ENCODE measurements at places on chromosomes 5 and 9.
A peak's percentile ranks its signal among the peaks of the same experiment; 100 is the strongest.

GRCh38 chr5:91357806-91358205 is 25.3 kb downstream of the ARRDC3 start:
- no peak for DNase-seq

DNA sequence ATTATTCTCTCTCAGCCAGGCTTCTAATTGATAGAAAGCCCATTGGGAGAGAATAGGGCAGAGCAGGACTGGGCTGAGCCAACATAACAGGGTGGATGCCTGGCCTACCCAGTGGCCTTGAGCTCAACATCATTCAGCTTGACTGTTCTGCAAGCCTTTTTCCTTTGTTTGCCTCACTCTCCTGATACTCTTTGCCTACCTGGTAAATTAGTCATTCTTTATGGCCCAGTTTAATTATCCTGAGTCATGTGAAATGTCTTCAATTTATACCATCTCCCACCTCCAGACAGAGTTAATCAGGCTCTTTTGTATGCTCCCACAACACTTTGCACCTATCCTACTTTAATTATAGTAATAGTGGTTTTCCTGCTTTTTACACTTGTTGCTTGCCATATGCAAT is 13.6 kb downstream of the GLRA1 start:
- no peak for DNase-seq

DNA sequence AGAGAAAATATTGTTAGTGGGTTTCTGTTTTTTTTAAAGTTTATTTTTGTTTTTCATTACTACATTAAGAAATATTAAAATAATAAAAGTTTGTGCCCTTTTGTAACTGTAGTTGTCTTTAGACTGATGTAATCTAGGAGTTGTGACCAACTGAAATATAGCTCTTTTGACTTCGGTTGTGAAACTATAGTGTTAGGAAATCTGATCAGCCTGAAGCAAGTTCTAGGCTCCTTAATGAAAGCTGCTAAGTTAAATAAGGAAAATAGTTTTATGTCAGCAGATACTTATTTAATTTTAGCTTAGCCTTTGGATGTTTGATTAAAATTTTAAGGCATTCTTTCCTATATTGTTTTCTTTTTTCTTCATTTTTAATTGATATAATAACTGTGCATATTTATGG is 14.2 kb downstream of the AP3S1 start:
- no peak for DNase-seq

DNA sequence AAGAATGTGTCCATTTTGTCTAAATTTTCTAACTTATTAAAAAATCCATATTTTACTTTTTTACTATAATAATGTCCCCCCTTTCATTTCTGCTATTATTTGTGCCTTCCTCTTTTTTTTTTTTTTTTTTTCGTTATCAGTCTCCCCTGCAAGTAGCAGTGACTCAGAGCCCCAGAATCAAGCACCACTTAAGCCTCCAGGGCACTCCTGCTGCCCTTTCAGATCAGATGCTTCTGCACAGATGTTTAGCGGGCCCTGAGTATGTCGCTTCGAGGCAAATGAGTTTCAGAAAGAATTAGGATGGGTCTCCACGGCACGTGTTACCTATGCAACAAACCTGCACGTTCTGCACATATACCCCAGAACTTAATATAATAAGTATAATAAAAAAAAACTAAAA is 11.7 kb downstream of the MED7 start:
- DNase-seq = no peak

DNA sequence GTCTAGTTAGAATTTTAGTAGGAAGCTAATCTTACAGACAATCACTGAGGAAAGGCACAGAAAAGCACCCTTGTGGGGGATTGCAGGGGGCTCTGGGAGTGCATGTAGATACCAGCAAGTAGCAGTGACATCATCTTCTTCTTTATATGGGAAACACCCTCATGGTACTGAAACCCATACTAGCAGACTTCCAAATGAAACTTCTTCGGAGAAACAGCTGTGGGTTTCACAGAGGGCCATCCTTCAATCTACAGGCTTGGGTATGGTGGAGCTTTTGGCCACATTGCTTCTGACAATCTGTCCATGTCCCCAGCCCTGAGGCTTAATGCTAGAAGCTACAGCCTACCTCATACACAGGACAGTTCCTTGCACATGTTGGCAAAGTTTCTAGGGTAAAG is 165.2 kb upstream of the NFIB start:
- no peak for DNase-seq

DNA sequence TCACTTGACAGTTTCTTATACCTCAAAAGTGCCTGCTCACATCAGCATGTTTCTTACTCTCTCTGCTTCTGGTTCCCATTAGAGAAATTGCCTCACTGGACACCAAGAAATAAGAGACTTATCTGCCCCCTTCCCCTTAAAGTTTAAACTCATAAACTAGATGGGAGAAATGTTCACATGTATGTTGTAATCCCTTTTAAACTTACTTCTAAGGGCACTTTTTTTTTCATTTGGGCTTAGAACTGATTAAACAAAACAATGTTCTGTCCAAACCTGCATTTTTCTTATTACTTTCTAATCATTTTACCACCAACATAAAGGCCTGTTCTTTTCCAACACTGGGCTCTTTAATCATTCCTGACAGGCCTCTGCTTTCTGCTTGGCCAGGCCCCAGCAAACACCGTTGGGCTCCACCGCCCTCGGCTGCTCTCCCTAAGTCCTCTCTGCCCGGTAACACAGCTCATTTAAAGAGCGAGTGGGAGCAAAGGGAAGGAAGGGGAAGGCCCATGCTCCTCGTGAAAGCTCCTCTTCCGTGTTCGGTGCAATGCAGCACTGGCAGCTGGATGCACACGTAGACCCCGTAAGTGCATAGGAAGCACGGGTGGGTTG is 53.4 kb downstream of the ROR2 start:
- DNase-seq = peak; percentile 53

DNA sequence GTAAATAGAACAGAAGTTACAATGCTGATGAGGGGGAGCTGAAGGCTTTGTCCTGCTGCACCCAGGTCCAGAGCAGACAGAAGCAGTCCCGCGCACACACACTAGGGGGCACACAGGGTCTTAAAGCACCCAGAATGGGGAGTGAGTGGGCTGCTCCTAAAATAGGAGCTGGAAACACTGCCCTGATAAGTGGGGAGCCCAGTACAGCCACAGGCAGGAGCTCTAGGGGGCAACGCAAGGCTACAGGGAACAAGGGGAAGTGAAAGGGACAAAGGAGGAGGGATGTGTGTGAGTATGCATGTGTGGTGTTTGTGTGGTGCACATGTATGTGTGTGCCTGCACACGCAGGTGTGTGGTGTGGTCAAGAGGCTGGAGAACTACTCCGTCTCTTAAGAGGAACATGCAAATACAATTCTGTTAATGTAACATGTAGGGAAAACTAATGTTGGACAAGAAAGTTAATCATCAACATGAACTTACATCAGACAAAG is 191.5 kb downstream of the ROR2 start:
- DNase-seq = peak; percentile 7

DNA sequence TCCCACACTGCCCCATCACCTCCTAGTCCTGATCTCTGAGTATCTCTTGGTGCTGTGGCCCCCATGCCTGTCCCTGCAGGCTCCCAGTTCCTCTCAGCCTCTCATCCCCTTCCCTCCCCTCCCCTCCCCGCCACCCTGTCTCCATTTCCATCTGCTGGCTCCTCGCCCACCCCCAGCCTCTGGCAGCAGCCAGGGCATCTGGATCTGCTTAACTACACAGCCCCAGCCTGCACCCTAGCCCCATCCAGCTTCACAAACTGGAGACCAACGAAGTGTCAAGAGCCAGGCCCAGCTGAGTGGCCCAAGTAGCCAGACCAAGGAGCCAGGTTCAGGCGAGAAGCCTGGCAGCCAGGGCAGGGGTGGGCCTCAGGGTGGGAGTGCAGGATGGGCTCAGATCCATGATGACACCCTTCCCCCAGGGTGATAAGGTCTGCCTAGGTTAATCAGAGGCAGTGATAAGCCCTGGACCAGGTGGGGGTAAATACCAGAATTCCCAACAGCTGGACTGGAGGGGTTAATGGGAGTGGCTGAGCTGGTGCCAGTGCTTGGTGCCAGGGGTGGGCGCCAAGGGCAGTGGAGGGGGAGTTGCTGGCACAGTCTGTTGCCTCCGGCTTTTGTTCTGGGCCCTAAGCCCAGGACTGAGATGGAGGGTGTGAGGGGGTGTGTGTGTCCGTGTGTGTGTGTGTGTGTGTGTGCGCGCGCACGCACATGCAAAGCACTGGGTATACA is 2.5 kb downstream of the IL11RA start:
- DNase-seq = no peak

GRCh38 chr5:174917976-174918554 is 193.7 kb downstream of the MSX2 start:
- no peak for DNase-seq

- DNase-seq = no peak
Measured at GRCh38 chr9:125631391-125632085, 75.5 kb downstream of the MAPKAP1 start.

DNA sequence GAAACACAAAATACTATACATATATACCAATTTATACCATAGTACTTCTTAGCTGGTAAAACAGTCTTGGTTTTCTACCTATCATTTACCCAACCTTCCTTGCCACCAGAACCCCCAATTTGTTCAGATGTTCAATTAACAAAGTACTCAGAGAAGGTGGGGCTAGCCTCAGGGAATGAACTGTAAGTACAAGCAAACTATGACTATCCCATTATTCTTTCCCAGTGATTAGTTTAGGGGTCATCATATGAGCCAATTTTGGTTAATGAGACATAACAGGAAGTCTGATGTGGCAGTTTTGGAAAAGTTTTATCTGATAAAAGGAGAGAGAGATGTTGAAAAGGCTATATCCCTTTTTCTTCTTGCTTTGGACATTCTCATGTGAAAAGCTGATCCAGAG is 125.8 kb downstream of the DTWD2 start:
- DNase-seq = no peak

DNA sequence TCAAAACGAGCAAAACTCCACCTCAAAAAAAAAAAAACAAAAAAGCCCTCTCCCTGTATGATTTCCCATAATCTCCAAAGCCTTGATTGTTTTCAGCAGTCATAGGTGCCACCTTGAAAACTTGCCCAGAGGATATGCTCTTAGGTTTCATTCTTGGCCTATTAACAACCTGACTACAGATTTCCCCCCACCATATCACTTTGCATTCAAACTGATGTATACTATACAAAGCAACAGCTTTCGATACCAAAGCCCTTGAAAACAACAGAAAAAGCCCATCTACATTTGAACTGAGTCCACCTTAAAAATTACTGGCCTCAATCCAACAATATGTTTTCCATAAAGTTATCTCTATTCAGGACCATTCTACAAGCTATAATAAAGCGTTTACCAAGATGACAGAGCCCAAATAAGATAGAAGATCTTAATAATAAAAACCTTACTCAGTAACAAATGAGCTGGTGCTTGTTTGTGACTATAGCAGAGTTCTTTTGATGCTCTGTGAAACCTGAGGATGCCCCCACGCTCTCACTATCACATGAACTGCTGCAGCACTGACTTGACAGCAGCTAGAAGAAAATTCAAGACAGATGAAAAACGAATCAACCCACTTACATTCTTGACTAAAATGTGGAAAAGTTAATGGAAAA is 44.4 kb downstream of the FNBP1 start:
- no peak for DNase-seq

DNA sequence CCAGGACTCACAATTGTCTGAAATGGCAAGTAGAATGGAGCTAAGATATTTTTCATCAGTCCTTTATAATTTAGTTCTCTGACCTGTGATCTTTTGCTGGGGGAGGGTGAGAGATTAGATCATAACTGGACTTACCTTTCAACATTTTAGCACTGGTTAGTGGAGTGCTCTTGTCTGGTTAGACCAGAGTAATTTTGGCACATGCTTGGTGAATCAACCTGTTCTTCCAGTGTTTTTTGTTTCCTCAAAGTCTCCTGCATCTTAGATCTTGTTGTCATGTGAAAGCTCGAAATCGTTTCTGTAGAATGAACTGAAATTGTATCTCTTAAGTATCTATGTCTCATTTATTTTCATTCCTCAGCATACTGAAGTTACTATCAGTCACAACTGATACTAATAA is 122.4 kb downstream of the TLE4 start:
- DNase-seq = no peak

DNA sequence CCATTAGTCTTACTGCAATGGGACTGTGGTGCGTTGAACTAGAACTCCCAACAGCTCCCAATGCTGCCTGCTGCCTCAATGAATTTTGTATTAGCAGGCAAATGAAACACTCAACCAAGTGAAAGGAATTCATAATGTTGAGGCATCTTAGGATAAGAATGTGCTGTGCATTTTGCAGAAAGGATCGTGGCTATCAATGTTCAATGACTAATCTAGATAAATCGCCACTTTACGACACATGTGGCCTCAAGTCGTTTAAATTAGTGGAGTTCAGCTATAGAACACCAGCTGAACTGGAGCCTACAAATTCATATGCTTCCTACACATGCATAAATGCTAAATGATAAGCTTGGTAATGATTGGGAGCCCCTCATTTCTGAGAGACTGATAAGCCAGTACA is 318.4 kb downstream of the PSAT1 start:
- DNase-seq = no peak

- DNase-seq = no peak
Measured at GRCh38 chr9:94903961-94904421, 177.5 kb downstream of the AOPEP start.
